ENCODE measurements at places on chromosomes 16 and 17.

DNA sequence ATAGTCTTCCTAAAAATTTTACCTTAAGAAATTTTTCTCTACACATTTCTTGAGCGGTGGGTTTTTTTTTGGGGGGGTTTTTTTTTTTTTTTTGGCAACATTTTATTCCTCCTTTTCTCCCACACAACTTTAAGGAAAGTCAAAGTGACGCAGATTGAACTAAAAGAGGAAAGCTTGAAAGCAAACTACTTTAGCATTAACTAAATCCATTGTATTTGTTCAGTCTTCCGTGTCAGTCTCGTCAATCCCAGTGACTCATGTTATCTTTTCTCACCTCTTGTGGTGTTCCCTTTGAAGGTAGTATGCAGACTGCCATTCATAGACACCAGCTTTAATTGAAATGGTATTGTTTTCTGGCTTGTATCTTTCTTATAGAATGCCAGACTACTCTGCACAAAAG is 39.3 kb downstream of the TADA2A start:
- no peak for DNase-seq

DNA sequence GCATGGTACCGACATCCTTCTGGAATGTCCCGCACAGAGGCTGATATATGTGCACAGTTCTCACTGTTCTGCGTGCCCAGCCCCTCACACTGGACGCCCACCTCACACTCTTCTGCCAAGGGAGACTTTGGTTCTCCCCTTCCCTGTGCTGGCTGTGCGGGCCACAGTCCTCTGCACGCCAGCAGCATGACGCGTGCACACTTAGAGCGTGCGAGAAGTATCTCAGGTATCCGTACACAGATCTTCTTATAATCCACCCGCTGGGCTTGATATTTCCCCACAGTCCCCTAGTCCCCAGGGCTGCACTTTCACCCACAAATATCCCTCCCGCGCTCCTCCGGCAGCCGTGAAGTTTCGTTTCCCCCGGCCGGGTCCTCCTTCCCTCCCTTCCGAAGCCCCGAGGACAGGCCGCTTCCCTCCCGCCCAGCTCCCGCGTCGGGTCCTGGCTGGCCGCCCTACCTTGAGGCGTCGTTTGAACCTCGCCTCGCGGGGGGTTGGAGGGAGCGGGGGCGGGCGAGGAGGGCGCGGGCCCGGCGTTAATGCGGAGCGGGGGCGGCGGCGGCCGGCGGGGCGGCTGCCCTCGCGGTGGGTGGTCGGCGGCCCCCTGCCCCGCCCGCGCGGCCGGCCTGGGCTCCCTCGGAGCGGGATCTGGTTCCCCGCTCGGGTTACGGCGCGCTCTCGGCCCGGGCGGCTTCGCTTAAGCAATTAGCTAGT is 5.0 kb upstream of the FOXF1 start:
- peak; percentile 45 for DNase-seq

DNA sequence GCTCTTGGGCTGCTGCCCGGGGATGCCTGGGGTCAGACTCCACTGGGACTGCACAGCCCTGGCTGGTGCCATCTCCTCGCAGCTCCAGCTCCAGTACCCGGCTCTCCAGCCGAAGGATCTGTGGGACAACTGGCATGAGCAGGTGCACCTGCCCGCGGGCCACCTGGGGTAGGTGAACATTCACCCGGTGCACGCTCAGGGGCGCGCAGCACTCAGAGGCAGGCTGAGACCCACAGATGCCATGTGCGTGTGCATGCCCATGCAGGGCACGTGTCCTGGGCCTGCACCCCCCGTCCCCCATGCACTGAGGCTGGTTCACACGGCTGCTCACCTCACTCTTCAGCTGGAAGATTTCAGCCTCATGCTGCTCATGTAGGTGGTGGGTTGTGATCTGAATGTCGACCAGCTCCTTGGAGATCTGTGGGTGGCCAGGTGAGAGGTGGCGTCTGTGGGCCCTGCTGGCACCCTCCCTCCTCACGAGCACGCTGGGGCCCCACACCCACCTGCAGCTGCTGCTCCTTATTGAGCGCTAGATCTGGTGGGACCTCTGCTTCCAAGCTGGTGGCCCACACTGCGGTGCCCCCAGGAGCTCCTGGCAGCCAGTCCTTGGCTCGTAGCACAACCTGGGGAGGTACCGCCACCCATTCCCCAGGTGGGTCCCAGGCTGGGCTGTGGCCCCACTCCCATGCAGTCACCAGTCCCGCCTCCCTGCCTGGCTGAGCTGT is 618 bp downstream of the CCDC78 start:
- no peak for DNase-seq

DNA sequence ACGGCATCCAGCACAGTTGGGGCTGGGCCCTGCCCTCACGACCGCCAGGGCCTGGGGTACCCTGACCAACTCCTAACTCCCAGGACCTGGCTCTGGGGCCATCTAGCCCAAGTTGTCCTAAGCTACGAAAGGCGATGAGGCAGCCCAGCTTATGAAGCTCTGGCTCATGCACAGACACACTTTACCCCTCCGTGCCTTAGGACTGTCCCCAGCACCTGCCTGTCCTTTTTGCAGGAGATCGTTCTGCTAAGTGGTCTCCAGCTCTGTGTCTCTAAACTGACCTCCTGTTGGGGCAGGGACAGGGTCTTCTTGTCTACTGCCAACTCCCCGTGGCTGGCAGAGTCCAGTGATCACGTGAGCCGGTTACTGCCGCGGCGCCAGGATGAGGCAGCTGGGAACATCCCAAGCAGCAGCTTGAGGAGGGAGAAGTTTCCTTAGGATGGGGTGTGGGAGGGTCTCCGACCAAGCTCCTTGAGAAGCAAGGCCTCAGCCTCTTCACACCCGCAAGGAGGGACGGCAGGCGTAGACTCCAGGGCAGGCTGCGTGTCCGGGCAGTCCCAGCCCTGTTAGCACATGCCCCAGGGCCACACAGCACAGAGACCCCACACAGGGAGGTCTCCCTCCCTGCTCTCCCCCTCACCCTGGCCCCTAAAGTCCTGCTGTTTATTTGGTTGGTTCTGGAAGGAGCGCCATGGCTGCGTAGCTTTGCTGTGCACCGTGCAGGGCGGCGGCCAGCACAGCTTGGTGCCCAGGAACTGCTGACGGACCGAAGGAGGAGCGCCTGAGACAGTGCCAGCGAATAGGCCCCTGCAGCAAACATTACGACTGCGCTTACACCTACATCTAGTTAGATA is 16.4 kb upstream of the METRNL start:
- DNase-seq, result no peak

GRCh38 chr16:76705892-76706291 is 428.7 kb downstream of the CNTNAP4 start:
- DNase-seq, result no peak

- DNase-seq, result no peak
These were observed 662.5 kb upstream of the SALL1 start for GRCh38 chr16:51813609-51814008.

GRCh38 chr17:75979705-75980187 is 706 bp downstream of the TEN1 start:
- no peak for DNase-seq

GRCh38 chr17:9821921-9822320 is at the start of gene GSG1L2:
Gene GSG1L2, minus strand, starts transcription at chr17:9822079. Its CDS starts 8 bp downstream, at chr17:9822071.
- DNase-seq, result no peak

GRCh38 chr17:4241535-4241934 is 22.2 kb downstream of the ANKFY1 start:
- DNase-seq, result no peak

DNA sequence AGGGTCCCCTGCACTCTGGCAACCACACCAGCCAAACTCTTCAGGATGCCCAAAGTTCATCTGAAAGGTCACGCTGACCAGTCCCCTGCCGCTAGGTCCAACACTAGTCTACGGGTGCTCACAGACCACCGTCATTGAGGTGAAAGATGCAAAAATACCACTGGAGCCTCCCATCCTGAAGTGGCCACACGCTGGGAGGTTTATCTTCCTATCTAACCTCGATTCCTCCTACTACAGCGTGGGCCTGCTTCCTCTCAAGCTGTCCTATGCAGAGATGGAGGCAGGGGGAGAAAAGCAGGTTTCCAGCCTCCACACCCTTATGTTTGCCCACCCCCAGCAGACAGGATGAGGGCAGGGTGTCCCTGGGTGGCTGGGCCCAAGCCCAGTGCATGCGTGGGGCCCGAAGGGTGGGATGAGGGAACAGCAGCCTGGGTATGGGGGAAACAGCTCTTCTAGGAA is 6.3 kb downstream of the SRCIN1 start:
- DNase-seq, result no peak

GRCh38 chr17:14856176-14856575 is 408.9 kb downstream of the PMP22 start:
- DNase-seq, result no peak

GRCh38 chr16:25143928-25144327 is 32.4 kb downstream of the LCMT1 start:
- no peak for DNase-seq

DNA sequence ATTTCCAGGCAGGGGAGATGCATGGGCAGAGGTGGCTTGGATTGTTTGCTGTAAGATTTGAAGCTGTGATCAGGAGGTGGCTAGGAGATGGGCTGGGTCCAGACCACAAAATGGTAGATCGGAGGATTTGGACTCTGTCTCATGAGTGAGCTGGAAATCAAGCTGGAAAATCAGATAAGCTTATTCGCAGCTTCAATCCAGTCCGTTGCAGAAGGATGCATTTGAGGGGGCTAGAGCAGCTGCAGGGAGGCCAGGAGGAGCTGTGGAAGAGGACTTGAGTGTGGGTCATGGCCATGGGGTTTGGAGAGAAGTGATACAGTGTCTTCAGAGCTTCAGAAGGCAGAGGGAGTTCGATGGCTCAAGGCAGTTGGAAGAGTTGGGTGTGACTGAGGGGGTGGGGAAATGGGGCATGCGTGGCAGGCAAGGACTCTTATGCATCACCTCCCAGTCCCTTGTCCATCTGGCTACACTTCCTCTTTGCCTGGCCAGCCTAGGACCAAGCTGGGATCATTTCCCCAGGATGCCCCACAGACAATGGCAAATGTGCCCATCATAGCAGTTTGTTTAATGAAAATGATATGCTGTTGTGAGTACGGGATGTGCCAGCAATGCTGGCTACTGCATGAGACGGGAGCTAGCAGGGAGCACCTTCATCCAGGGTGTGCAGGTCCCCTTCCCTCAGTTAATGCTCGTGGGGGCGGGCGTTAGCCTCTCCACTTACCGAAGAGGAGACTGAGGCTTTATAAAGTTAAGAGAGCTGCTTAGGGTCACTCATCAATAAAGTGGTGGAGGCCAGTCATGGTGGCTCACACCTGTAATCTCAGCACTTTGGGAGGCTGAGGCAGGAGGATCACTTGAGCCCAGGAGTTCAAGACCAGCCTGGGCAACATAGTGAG is 20.6 kb downstream of the QPRT start:
- no peak for DNase-seq

DNA sequence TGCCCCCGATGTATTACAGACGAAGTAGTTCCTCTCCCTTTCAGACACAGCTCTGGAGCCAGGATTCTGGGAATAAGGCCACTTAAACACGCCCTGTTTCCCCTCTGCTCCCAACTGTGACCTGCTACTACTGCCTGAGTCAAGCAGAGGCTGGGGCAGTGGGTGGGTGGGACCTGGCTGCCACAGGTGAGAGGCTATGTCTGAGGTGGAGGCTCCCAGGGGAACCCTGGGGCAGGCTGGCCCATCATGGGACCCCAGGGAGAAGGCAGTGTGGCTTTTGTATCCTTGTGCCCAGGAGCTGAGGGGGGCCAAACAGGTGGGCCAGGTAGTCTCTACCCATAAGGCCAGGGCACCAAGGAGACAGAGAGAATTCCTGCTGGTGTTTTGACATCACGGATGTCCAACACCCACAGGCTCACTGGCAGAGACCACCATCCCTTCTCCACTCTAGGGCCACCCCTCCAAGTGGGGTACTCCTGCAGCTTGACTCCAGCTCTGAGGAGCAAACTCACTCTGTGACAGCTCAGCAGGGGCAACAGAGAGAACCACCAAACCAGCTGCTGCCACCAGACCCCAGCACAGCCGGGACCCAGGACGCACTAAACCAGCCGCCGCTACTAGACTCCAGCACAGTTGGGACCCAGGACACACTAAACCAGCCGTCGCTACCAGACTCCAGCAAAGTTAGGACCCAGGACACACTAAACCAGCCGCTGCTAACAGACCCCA is 105.3 kb upstream of the SMURF2 start:
- no peak for DNase-seq

DNA sequence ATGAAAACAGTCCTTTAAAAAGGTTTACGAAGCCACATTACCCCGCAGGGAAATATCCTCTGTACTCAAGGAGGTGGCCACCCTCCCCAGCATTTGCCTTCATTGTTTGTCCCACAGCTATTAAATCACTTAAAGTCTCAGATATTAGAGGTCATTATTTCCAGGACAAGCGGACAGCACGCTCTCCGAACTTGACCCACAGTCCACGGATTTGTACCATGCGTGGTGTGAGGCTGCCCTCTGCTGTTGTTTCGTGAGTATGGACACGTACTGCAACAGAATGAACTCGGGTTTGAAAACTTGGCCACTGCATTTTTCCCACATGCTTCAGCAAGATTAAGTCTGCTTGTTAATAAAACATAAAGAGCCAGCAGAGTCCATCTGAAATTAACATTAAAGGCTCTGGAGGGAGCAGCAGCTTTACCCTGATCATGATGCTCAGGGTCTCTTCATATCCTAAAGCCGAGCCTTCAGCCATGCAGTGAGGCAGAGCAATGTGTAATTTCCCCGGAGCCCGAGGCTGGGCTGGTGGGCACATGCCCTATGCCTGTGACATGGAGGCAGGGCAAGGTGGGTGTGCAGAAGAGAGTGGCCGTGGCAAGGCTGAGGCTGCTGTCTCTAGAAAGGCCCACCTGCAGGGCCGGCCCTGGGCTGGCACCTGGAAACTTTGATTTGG is 19.7 kb downstream of the MEAK7 start:
- DNase-seq, result no peak

- no peak for DNase-seq
These were observed 9.3 kb upstream of the FAAP100 start for GRCh38 chr17:81561494-81561885.

DNA sequence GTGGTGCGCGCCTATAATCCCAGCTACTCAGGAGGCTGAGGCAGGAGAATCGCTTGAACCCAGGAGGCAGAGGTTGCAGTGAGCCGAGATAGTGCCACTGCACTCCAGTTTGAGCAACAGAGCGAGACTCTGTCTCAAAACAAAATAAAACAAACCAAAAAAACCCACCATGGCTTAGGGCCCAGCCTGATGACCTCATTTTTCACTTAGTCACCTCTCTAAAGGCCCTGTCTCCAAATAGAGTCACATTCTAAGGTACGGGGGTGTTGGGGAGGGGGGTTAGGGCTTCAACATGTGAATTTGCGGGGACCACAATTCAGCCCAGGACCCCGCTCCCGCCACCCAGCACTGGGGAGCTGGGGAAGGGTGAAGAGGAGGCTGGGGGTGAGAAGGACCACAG is 1.4 kb upstream of the STH start:
- DNase-seq, result no peak

- no peak for DNase-seq
These were observed 831.0 kb upstream of the EEF2KMT start for GRCh38 chr16:5928476-5929065.

Measured in MV-4-11 (cell line).